ENCODE measurements at places on chromosomes 13 and 19. TPM values are rescaled to one million over a fixed set of nuclear protein-coding genes. Genes with fewer than 3 reads are reported as not detected.

Gene MYBPC2
- 0.16 TPM for total RNA-seq

Gene SIGLEC9
- total RNA-seq, result 0.20 TPM

Gene RRAS
- 19.2 TPM for total RNA-seq

Gene CD22
- 3.5 TPM for total RNA-seq

Gene URAD
- 18.2 TPM for total RNA-seq

Gene TRMT1
- 21.0 TPM for total RNA-seq

Gene NEK3
- 11.0 TPM for total RNA-seq

Gene FUT2
- 13.4 TPM for total RNA-seq

Gene STXBP2
- 58.6 TPM for total RNA-seq

Gene TNNT1
- 9.6 TPM for total RNA-seq

Gene LRRC4B
- total RNA-seq, result 6.0 TPM

Gene ARHGAP45
- total RNA-seq, result 11.0 TPM

Gene NLRP9
- total RNA-seq, result not detected

Gene LPAR2
- total RNA-seq, result 11.5 TPM

Gene KLHL1
- 0.96 TPM for total RNA-seq

Gene LRFN3
- 4.7 TPM for total RNA-seq

Data from hepatocyte (in vitro differentiated cells).